ENCODE measurements at places on chromosomes 12 and 14. TPM values are rescaled to one million over a fixed set of nuclear protein-coding genes. Genes with fewer than 3 reads are reported as not detected.

The RIMBP2 gene
- not detected for total RNA-seq

The ADAM21 gene
- total RNA-seq = not detected

The HSPB8 gene
- total RNA-seq = 0.96 TPM

The ART4 gene
- total RNA-seq = 27.5 TPM

DNA sequence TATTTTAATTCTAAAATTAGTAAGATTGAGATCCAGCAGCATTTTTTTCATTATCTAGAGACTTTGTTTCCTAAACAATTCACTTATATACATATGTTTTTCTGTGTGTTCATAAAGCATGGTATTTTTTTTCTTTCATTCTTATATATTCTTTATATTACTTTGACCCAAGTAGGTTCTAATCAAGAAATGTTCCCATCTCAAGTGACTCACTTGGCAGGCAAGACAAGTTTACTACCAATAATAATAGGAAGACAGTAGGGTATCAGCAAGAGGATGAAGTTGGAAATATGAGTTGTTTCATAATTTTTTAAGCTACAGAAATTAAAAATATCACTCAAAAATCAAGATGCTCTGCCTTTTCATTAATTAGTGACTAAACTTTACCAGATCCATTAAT lies 613.4 kb upstream of the ATP2B1 start:
- DNase-seq = no peak

DNA sequence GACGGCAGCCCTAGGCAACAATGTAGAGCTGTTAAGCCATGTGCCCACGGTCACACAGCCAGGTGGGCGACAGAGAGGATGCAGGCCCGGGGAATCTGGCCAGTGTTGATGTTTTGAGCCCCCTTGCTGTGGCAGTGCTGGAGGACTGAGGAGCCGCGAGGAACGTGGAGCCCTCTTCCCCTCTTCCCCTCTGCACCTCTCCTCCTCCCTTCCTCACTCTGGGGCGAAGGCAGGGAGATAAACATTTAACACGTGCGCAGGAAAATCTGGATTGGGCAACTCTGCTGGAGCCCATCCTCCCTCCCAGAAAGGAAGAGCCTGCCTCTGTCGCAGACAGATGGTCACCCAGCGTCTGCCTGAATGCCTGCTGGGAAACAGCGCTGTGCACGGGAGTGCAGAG lies 376.8 kb downstream of the FUT8 start:
- DNase-seq = no peak

DNA sequence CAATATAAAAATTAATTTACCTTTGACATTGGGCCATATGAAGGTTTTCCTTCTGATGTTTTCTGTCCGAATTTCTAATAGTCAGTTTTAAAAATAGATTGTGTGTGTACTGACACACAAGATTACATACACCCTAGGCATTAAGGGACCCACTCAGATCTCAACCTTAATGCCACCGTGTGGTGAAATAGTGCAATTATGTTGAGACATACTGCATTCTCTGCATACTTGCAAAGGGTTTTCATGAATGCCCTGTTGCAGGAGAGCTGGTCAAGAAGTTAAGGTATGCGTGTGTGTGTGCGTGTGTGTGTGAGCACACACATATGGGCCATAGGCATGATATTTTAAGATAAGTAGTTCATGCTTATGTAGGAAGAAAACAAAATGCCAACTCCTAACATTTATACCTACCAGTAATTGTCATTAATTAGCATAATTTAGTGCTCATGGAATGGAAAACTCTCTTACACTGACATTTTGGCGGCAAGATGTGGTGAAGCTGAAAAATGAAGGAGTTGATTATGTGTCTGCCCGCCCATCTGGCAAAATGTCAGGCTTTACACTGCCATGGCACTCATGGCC lies 58.8 kb downstream of the PIK3C2G start:
- no peak for DNase-seq

GRCh38 chr12:96720363-96720705 lies 186.7 kb upstream of the NEDD1 start:
- no peak for DNase-seq

- DNase-seq = no peak
Measured at GRCh38 chr12:131786331-131786730, 41.9 kb upstream of the MMP17 start.

DNA sequence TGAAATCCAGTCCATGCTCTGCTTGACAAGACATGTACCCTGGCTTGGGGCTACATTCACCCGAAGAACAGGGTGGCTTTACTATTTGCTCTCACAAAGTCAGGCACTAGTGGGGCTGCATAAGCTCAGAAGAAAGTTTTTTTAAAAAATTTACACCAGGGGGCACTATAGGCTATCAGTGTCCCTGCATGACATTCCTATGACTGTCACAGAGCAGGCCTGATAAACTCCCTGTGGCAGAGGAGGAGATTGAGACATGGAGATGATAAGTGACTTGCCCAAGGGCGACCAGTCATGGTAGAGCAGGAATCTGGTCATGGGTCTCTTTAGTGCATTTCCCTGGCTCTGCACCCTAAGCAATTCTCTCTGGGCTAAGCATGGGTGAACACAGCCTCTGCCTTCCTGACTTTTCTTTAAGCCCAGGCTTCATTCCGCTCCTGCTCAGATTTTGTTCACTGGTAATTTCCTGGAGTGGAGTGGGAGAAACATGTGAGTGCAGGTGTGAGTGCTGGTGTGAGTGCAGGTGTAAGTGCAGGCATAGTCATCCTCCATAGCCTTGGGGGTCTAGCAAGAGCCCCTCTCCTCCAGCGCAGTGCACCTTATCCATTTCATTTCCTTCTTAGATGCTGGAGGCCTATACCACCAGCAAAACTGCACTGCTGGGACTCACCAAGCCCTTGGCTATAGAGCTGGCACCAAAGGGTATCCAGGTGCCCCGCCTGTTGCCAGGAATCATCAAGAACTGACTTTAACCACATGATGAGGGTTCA lies 91.6 kb downstream of the DHRS2 start:
- no peak for DNase-seq

DNA sequence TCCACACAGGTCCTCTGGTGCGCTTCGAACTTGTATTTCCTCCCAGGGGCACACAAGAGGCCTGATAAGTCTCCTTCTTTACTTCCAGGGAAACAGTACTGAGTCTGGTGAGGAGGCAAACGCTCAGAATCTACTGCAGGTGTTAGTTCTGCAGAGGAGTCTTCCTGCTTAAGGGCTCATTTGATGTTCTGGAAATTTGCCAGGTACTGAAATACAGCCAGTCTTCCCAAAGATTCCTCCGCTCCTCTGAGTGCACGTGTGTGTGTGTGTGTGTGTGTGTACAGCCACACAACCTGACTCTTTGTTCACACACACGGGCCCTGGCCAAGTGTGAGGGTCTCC lies 92.0 kb downstream of the FBXL14 start:
- no peak for DNase-seq

DNA sequence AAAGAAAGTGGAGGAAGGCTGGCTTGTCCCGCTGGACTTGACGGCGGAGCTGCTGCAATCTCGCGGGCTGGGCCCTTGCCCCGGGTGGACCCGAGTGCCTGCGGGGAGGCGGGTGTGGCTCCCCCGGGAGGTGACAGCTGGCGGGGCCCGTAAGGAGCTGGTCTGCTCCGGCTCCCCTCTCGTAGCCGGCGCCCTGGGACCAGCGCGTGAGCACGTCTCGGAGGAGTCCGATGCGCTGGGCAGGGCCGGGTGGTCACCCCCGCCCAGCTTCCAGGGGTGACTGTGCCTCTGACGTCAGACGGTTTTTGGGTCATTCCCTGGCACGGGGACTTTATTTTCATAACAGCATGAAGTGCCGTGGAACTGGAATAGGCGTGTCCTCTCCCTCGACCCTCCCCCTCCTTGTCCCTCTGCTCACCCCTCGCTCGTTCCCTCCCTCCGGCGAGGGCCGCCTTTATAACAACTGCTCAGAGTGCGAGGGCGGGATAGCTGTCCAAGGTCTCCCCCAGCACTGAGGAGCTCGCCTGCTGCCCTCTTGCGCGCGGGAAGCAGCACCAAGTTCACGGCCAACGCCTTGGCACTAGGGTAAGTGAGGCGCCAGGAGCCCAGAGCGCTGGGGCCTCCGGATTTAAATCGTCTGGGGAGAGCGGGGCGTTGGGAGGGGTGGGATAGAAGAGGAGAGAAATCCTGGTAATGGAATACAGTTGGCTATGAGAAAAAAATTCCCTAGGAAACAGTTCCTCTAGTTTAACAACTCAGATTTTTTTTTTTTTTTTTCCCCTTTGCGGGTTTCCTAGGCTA lies at the start of gene GPRC5A:
Gene GPRC5A, plus strand, starts transcription at position 483 of the 801 bp plus-strand sequence. CDS start 16,688 bp downstream, outside the sequence.
- peak; percentile 51 for DNase-seq

GRCh38 chr12:22990501-22990900 lies 365.5 kb downstream of the ETNK1 start:
- DNase-seq = no peak

DNA sequence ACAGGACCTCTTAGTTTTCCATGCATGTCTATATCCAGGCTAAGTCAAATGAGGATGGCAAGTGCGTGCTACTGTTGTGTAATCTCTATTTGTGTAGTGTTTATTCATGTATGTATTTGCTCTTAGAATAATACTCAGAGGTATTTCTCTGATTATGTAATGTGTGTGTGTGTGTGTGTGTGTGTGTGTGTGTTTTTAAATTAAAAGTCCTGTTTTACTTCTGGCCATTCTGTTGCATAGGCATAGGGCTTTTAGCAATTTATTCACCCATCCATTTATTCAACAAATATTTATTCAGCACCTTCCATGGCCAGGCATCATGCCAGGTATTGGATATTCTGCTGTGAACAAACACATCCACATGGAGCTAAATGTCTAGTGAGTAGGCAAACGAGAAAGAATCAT lies 63.5 kb downstream of the PELI2 start:
- no peak for DNase-seq

DNA sequence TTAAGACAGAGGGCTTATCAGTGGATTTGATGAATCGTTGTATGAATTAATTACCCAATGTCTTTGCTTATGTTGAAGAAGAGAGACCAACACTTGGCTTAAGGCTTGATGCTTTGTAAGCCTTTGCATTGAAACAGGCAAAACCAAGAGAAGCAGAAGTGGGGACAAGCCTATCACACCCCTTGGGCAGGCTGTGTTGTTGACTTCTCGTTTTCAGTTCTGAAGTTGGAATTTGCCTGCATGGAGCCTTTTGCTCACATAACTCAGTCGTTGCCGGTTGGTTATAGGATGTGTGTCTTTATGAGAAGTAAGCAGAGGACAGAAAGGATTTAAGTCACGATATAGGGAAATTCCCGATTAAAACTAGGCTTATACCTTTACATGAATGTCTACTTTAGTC lies 94.7 kb downstream of the CCDC92 start:
- no peak for DNase-seq

- no peak for DNase-seq
Measured at GRCh38 chr12:104785886-104786285, 172.2 kb downstream of the SLC41A2 start.

DNA sequence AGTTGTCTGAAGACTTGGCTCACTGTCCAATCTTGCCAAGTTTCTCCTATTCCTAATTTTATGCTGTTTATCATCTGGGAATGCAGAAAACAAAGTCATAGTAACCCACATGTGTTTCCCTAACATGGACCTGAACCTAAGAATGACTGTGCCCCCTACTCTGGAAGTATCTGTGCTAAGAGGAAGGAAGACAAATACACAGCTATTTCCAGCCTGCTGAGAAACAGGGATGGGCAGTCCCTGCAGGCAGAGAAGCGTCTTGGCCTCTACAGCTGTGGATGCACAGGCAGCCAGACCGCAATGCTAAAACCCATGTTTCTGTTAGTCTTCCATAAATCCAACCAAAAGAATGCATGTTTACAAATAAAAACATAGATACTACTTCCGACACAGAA lies 56.2 kb downstream of the DUSP16 start:
- no peak for DNase-seq
